ENCODE measurements at places on chromosomes 11 and 22.

- no peak for DNase-seq
These were observed 116.7 kb downstream of the RBFOX2 start for GRCh38 chr22:35911877-35912276.

DNA sequence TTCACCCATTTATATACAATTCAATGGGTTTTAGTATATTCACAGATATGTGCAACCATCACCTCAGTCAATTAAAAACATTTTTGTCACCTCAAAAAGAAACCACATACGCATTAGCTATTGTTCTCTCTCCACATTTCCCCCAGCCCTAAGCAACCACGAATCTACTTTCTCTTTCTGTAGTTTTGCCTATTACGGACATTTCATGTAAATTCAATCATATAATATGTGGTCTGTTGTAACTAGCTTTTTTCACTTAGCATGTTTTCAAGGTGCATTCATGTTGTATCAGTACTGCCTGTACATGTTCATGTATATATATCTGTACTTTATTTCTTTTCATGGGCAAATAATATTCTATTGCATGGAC is 104.7 kb upstream of the RRM1 start:
- DNase-seq: no peak

GRCh38 chr11:116439361-116439677 is 333.5 kb downstream of the BUD13 start:
- DNase-seq: no peak

DNA sequence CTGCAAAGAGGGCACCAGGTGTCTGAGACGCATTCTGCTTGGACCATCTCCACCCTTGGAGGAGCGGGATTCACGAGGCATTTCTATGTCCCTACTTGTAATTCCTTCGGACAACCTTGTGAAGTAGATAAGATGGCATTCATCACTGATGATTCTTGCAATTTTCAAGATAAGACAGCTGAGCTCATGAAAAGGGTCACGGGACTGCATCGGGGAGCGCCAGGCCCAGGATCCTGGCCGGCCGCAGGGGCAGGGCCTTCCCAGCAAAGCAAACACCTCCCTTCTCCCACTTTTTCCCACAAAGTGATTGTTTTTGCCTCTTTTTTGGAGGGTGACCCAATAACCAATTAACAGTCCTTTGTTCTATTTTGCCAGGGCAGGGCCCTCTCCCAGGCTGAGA is 8.4 kb downstream of the LIF start:
- no peak for DNase-seq

- DNase-seq: no peak
These were observed 6.7 kb upstream of the SLC6A5 start for GRCh38 chr11:20592741-20593140.

DNA sequence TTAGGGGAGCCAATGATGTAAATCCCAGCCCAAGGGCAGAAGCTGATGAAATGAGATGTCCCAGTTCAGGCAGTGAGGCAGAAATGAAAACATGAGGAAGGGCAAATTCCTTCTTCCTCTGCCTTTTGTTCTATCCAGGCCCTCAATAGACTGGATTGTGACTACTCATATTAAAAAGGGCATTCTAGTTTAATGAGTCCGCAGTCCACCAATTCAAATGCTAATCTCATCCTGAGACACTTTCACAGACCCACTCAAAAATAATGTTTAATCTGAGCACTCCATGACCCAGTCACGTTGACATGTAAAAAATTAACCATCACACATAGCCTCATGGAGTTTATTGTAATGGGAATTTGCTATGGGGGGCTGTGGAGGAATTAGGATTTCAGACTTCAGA is 717.9 kb downstream of the OPCML start:
- no peak for DNase-seq

DNA sequence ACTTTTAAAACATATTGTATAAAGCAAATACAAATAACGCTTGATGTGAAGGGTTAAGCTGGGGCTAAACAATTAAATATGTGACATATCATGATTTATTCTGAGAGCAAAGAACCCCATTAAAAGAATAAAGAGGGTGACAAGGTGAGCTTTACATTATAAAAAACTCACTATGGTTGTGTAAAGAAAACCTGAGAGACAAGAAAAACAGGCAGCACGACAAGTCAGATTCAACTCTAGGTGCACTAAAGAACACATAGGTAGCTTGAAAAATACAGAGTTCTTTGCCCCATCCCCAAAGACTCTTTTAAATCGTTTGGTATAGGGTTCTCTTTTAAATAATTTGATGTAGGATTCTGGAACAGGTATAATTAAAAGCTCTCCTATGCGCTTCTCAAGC is 63.5 kb downstream of the LUZP2 start:
- DNase-seq: no peak

- no peak for DNase-seq
These were observed 18.1 kb downstream of the SLC6A5 start for GRCh38 chr11:20617346-20618005.

GRCh38 chr11:126290887-126291286 is 8.0 kb downstream of the TIRAP start:
- DNase-seq: no peak

GRCh38 chr22:38871360-38872171 is 450 bp downstream of the CBX6 start:
- DNase-seq: peak; percentile 77

GRCh38 chr11:69852056-69852455 is 32.8 kb upstream of the FGF3 start:
- no peak for DNase-seq

- DNase-seq: no peak
These were observed 330 bp upstream of the POLD3 start for GRCh38 chr11:74592063-74592440.

- no peak for DNase-seq
These were observed 929 bp downstream of the PRDM10 start for GRCh38 chr11:130001461-130002351.

DNA sequence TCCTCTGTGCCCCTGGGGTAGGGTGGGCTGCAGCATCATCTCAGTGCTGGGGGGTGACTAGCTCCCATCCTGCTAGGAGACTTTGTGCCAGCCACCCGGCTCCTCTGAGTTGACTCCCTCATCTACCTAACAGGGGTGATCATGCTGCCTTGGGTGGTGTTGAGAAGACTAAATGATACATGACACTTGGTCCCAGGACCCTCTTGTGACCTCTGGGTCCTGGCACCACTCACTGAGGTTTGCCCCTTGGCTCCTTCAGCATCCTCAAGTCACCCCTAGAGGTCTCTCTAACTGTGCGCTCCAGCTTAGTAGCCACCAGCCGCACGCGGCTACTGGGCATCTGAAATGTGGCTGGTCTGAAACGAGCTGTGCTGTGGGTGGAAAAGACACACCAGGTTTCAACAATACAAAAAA is 72.1 kb downstream of the LRRC32 start:
- no peak for DNase-seq

All from posterior cingulate gyrus (tissue), 11 donors.